ENCODE measurements at places on chromosomes 11 and 22.
A peak's percentile ranks its signal among the peaks of the same experiment; 100 is the strongest.

DNA sequence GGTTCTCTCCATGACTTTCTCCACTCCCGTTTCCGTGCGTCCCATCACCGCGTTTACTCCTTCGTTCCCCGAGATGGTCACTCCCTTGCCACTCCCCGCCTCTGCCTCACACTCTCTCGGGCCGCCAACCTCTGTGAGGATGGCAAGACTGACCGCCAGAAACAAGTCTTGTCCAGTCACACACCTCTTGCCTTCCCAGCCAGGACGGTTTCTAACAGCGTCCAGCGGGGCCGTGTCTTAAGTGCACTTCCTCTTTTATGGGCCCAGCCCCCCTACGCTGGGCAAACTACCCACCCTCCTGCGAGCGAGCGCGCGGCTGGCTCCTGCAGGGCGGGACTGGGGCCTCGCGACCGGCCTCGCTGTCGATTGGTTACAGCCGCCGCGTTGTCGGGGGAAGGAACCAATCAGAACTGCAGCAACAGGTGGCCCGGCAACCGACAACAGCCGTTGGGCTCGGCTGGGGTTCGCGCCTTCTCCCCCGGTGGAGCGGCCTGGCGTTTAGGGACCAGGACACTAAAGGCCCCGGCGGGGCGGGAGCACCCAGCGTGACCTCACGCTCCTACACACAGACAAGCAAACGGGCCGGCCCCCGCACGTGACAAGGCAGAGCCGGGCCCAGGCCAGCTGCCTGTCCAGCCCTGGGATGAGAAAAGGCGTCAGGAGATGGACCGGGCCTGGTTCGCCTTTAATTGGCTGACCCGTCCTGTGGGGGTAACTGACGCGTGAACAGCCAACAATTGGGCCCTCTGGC is 522 bp upstream of the UCP2 start:
- peak; percentile 91 for DNase-seq

DNA sequence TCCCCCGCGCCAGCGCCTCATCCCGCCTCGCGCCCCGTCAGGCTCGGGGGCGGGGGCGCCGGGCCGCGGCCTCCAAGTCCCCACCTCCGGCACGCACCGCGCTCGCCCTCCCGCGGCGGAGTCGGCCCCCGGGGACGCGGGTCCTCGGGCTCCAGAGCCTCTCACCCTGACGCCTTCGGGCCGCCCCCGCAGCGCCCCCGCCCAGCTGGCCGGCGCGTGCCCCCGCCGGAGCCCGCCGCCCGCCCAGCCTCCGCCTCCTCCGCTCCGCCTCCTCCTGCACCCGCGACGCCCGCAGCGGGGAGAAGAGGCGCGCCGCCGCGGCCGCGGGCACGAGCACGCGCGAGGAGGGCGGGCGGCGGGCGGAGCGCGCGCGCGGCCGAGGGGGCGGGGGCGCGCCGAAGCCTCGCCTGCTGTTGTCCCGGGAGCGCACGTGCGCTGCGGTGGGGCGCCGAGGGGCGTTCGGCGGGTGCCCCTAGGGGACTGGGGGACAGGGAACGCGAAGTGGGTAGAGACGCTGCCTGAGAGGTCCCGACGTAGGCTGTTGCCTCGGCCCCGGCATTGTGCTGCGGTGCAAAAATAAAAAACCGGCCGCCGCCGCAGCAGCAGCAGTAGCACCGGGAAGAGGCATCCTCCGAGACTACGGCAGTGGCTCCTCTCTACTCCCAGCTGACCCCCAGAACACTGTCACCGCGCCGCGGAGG is 87.4 kb upstream of the ARHGAP32 start:
- DNase-seq = peak; percentile 66

DNA sequence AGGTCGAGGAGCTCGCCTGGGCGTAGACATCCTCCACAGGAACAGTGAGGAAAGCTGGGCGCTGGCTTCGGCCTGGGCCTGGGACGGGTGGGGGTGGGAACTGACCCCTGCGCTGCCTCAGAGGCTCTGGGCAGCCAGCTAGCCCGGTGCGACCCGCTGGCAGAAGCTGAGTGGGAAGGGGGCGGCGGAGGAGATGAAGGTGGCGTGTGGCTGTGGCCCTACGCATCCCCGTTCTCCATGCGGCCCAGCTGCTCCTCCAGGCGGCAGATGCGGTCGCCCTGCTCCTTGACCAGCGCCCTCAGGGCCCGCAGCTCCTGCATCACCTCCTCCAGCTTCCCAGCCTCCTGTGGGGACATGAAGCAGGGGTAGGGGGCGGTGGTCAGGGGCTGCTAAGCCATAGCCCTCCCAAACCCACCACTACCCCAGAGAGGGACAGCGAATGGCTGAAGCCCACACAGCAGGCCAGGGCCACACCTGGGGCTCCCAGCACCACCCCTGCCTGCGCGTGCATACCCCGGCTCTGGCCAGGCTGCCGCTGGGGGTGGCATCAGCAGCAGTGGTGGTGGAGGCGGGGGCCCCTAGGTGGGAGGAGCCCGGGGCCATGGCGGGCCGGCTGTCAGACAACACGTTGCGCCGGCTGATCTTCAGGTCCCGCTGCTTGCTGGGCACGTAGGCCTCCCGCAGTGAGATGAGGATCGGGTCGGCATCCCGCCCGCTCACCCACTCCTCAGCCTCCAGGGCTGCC is 848 bp upstream of the PTPRCAP start:
- DNase-seq = peak; percentile 67

- no peak for DNase-seq
Observed at GRCh38 chr22:39469681-39470450, 13.1 kb downstream of the MGAT3 start.

DNA sequence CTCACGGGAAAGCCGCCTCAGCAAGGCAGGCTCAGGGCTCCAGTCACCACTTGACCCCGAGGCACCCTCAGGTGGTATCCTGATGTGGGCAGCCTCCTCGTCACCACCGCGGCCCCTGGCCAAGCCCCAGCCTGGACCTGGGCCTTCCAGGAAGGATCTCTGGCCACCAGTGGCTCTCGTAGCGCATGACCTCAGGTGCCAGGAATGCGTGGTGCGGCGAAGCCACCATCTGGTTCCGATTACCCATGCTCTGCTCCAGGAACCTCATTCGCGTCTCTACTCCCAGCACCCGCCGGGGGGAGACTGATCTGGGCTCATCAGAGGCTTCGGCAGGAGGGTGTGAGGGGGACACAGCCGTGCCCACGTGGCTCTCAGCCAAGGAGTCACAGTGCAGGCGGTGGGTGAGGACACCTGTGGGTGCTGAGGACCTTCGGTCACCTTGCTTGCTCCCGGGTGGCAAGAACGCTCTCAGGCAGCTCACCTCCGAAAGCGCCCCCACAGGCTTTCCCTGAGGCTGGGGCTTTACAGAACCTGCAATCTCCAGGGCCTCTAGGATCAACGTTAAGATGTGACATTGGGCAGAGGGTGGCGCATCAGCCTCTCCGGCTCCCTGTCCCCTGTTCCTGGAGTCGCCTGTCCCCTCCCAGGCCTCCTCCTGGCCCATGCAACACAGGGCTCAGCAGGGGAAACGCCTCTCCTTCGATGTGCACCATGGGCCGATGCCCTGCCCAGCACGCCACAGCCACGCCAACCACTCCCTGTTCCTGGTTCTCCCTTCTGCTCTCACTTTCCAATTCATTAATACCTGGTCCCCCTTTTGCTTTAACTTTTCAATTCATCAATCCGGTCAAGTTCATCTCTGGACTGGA is 39.0 kb downstream of the TBX1 start:
- DNase-seq = no peak

DNA sequence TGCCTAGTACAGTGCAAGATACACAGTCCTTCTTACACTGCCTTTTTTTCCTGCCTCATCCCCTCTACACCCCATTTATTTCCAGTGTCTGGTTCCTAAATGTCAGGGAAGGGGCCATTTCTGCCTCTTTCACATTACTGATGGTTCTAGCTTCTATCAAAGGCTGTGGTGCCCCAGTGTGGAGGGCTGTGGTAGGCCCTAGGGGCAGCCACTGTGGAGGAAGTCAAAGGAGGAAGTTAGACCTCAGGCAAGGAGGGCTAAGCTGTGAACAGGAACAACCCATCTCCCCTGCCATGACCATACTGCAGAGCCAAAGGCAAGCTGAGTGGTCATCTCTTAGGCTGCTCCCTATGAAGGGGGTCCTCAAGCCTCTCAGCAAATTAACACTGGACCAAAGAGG is 81.9 kb upstream of the CRTAM start:
- DNase-seq = peak; percentile 40

GRCh38 chr22:47038206-47038835 is 275.9 kb downstream of the TBC1D22A start:
- no peak for DNase-seq

GRCh38 chr11:23866641-23867040 is 630.2 kb upstream of the LUZP2 start:
- DNase-seq = no peak

DNA sequence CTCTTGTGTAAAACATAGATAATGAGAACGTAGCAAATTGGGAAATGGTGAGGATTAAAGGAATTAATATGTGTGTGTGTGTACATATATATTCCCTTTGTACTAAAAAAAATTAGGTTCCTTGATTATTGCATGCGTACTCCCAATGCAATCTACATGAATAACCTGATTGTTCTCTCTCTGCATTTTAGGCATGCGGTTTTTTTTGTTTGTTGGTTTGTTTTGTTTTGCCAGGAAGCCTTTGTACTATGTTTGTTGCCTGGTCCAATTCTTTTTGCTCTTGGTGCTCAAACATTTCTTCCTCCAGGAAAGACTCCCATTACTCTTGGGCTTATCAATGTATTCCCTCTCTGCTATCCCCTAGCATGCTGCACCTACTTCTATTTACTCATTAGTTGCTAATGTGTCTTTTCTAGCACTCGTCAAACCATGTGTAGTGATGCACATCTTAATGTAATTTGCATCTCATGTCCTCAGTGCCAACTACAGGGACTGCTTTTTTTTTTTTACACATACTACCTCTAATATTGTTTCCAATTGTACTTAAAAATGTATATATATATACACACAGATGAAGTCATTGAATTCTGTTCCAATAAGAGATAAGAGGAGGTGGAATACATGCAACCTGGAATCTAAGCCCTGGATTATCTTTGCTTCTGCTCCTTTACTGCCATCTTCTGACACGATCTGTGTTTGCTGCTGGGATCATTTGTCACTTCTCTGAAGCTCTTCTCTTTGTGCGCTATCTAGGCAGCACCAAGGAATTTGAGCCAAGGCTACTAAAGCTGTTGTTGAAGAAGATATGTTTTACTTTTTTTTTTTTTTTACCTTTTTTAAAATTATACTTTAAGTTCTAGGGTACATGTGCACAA is 197.2 kb upstream of the ANO3 start:
- DNase-seq = no peak

- peak; percentile 54 for DNase-seq
Observed at GRCh38 chr11:11155962-11156815, 196.9 kb downstream of the CSNK2A3 start.

GRCh38 chr11:130223291-130223971 is 63.8 kb downstream of the ST14 start:
- DNase-seq = no peak

- no peak for DNase-seq
Observed at GRCh38 chr11:107679255-107680024, 32.4 kb downstream of the SLN start.

DNA sequence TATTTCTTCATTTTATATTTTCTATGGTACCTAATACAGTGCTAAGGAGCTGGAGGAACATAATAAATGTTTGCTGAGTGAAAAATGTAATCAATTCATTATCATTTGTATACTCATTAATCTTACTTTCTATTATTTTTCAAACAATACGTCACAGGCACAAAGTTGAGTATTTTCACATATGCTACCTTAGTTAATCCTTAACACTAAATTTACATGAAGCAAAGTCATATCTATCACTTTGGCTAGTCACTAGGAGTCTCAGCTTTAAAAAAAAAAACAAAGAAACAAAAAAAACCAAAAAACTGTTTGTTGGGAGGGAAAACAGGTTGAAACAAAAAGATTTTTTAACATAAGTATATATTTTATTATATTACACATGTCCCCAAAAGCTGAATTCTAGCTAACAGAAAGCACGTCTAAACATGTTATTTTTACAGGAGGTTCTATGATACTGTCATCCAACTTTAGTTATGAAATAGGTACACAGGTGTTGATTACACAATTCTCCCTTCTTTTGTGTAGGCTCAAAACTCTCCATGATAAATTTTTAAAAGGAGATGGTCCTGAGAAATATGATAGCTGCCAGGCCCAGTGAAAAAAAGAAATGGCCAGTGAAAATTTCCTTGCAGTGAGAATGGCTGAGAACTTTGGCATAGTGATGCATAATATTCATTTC is 14.3 kb downstream of the HPS5 start:
- DNase-seq = no peak

GRCh38 chr11:63405114-63405513 is 35.5 kb downstream of the SLC22A9 start:
- no peak for DNase-seq

GRCh38 chr11:68546555-68546954 is 86.0 kb downstream of the PPP6R3 start:
- DNase-seq = no peak

DNA sequence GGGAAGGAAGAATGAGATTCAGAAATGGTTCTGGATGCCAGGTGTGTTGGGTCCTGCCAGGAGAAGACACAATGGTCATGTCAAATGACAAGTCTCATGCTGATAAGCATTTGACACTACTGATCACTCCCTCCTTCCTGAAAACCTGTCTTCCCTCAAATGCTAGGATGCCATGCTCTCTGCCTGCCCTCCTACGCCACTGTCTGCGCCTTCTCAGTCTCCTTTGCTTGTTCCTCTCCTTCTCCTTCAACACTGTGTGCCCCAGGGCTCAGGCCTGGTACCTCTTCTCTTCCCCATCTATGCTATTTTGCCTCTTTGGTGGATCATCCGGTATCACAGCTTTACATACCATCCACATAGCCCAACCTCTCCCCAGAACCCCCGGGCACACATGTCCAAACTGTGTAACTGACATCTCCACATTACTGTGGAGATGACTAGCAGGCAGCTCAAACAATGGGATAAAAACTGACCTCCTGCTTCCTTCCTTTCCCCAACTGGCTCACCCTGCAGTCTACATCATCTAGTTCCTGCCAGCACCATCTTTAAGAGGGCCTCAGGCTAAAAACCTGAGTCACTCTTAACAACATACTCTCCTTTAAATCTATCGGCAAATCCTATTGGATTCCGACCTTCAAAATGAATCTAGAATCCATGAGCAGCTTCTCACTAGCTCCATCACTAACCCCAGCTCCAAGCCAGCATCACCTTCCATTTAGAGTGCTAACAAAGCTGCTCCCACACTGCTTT is 8.2 kb downstream of the AP1B1 start:
- no peak for DNase-seq

DNA sequence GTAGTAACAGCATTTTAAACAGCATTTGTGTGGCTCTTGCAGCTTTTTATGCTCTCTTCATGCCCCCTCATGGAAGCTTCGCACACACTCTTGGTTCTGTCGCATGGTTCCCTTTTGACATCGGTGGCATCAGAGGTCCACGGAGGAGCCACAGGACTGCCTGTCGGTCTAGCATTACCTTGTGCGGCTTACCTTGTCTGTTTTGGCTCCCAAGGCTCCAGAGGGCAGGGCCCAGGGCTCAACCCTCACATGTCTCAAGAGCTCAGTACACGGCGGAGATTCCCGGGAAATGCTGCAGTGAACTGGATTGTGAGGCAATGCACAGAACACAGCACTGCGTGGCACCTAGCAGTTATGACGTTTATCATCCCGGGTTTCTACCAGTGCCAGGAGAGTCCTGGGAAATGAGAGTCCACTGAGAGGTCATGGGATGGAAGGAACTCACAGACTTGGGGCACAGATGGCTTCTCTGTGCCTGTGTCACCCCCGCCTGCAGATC is 1015.8 kb downstream of the TBC1D22A start:
- DNase-seq = no peak

- DNase-seq = no peak
Observed at GRCh38 chr11:10440401-10440800, 14.7 kb upstream of the AMPD3 start.

Data from activated CD4-positive, alpha-beta T cell treated with anti-CD3 and anti-CD28 coated beads for 4 hours (primary cell).